ENCODE measurements at places on chromosomes 2 and 18.

DNA sequence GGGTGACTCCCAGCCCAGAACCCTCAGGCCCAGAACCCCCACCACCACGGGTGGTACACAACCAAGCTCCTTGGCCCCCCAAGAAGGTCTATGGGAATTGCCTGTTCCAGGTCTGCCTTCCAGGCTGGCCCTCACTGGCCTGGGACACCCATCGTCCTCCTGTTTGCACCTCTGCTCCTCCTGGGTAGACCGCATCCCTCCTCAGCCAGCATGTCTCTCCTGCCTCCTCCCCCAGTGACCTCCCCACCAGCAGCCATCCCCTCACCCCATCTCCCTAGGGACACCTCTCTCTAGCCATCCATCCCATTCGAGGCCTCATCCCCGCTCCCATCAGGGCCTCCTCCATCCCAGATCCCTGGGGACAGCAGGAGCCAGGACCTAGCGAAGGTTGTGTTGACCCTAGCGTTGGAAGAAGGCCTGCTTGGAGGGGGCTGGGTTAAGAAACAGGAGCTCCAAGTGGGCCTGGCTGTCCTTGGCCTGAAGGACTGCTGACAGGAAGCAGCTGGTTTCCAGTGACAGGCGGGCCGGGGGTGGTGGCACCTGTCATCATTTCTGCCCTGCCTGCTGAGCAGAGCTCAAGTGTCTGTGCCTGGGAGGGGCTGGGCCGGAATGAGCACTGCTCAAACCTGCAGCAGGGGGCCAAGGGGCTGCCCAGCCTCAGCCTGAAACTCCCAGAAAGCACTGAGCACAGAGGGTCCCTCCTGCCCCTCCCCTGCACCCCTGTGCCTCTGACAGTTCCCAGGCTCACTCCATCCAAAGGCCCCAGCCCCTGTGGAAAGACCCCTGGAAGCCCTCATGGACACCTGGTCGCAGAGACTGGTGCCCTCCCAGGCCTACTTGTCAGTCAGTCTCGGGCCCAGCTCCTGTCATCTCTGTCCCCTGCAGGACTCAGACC lies 96.0 kb upstream of the OTOS start:
- DNase-seq: peak; percentile 46

GRCh38 chr18:21701621-21702020 lies 3.0 kb downstream of the ABHD3 start:
- DNase-seq: no peak

DNA sequence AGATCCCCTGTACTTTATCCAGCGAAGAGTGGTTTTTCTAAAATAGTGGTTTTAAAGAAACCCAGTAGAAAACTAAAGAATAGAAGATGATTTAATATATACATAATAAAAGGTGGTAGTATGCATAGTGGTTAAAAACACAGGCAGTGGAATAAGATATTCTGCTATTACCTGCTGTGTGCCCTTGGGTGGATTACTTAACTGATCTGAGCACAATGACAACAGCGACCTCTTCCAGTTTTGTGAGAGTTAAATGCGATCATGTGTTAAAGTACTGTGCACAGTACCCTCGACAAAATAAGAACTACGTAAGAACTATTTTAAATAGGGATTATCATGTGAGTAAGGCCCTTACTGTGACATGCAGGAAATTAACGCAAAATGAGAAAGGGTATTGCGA lies 30.0 kb upstream of the CHMP1B start:
- no peak for DNase-seq

DNA sequence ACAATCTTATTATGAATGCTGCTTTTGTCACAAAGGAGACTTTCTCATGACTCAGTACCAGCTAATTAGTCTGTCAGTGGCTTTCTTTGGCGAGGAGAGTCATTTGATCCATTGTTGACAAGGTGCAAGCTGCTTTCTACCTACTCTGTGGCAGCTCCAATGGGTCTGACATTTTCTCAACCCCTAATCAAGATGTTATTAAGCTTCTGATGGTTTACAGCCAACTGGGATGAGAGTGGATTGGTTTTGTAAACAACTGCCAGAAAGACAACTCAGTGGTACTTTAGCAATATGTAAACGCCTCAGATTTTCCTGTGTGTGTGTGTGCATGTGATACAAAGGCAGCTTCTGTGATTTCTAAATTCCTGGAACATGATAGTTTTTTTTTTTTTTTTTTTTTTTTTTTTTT lies 8.2 kb upstream of the CLIP4 start:
- peak; percentile 98 for DNase-seq

GRCh38 chr2:71613953-71614925 lies 160.9 kb downstream of the DYSF start:
- DNase-seq: no peak

GRCh38 chr2:105929516-105929915 lies 184.8 kb downstream of the NCK2 start:
- no peak for DNase-seq

DNA sequence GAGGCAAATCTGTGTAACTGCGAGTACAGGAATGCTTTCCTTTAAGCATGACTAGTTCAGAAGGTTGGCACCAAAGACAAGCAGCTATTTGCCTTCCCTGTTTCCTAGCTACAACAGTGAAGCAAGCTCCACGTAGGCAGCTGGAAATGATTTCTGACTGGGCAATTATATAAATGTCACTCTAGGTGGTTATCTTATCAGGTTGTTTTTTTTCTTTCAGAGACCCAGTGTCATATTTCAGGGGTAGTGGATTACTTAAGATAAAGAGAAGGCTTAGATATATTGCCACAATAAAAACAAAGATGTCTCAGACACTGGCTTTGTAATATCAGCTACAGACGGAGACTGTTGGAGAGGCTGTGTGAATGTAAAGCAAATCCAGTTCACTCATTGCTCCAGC lies 748.9 kb upstream of the NXPH2 start:
- DNase-seq: peak; percentile 64

All from NCI-H2171 treated with DMSO at 0.1 percent for 48 hours (cell line).